G401 (cell line): ENCODE measurements at places on chromosomes 3 and 15.

GRCh38 chr15:49185473-49185872 is 15.4 kb downstream of the GALK2 start:
- DNase-seq = no peak

DNA sequence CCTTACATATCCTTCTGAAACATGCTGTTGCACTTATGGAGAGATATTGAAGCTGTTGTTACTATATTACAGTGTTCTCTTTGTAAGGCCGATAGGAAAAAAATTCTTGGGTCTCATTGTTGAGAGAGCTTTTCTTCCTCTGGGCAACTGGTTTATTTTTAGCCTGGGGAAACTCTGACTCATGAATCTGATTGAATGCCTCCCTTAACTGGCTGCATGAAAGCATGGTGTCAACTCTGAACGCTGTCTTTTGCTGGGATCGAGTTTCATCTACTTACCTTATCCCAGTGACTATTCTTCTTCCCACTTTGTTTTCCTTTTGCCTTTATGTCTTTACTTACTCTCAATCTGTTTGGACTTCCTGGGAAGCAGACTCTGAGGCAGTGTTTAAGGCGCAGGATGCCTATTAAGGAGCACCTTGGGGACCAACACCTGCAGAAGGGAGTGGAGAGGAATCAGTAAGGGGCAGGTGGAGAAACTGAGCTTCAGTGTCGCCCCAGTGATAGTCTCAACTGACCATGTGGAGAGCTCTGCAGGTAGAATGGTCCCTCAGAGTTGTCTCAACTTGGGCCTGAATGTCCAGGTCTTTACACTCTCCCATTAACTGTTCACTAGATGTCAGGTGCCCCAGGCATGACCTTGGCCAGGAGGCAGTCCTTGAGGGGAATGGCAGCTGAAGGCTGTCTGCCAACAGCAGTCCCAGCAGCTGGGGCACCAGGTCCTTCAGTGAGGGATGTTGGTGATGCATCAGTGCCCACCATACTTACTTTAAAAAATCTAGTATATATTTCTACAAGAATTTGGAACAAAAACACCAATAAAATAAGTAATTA is 88.9 kb upstream of the CCNL1 start:
- DNase-seq = peak; percentile 3

DNA sequence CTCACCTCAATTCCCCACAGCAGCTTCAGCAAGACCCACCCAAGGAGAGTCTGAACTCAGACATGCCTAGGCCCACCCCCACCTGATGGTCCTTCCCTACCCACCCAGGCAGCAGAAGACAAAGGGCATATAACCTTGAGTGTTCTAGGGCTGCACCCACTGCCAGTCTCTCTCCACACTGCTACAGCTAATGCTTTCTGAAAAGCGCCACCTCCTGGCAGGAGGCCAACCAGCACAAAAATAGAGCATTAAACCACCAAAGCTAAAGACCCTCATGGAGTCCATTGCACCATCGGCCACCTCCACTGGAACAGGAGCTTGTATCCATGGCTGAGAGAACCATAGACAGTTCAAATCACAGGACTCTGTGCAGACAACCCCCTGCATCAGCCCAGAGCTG is 11.3 kb upstream of the RPL39L start:
- DNase-seq = no peak

- no peak for DNase-seq
Observed at GRCh38 chr15:34359416-34359815, 7.6 kb downstream of the LPCAT4 start.

- DNase-seq = no peak
Observed at GRCh38 chr15:48582452-48583247, 62.9 kb downstream of the FBN1 start.
